IgD-negative memory B cell (primary cell): ENCODE measurements at places on chromosomes 5 and 9. TPM values are rescaled to one million over a fixed set of nuclear protein-coding genes. Genes with fewer than 3 reads are reported as not detected.

SV2C gene
- polyA plus RNA-seq: not detected

NR5A1 gene
- not detected for polyA plus RNA-seq

LCN9 gene
- not detected for polyA plus RNA-seq

SCGB3A2 gene
- polyA plus RNA-seq: not detected

TMEFF1 gene
- not detected for polyA plus RNA-seq

SAXO1 gene
- not detected for polyA plus RNA-seq

DND1 gene
- polyA plus RNA-seq: not detected

CSF1R gene
- polyA plus RNA-seq: 0.10 TPM

FYB1 gene
- 11.6 TPM for polyA plus RNA-seq

ASTN2 gene
- polyA plus RNA-seq: 2.7 TPM

PCDHGB5 gene
- 1.9 TPM for polyA plus RNA-seq

CARD9 gene
- polyA plus RNA-seq: 0.26 TPM

CNTNAP3B gene
- 0.16 TPM for polyA plus RNA-seq
